Activated gamma-delta T cell (primary cell): ENCODE measurements at places on chromosomes 5 and 9.

DNA sequence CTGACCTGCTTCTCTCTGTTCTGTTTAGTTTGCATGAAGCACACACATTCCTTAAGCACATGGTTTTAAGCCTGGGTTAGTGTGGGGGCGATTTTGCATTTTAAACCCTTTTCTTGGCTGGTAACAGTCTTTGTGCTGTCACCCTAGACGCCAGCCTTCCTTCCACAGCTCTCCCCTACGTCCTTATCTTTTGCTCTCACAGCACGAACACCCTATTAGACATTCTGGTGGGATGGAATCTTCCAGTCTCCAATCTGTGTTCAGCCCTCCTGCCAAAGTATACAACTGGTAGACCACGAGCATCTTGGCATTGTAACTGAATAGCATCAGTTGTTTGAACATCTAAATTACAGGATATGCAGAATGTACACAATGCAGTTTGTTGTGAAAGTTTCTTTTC lies 316.9 kb upstream of the IRX2 start:
- DNase-seq = no peak

GRCh38 chr5:4868140-4868735 lies 271.9 kb upstream of the ADAMTS16 start:
- no peak for DNase-seq

- no peak for DNase-seq
Observed at GRCh38 chr5:560792-561166, 36.5 kb upstream of the SLC9A3 start.

DNA sequence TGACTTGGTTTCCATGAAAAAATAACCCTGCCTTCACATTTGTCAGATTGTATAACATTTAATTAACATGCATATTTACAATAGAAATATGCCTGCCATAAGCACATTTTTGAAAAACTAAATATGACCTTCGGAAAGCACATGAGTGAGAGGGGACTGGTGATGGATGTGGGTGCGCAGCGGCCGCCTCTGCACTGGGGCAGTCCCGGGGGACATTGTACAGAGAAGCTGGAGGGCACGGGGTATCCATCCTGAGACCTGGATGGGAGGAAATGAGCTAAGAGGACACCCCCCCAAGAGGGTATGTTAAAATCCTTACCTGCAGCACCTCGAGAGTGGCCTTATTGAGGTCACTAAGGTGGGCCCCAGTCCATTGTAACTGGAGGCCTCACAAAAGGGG lies 161.3 kb upstream of the IRX4 start:
- DNase-seq = no peak

GRCh38 chr9:137669261-137669672 lies 50.5 kb downstream of the EHMT1 start:
- no peak for DNase-seq

DNA sequence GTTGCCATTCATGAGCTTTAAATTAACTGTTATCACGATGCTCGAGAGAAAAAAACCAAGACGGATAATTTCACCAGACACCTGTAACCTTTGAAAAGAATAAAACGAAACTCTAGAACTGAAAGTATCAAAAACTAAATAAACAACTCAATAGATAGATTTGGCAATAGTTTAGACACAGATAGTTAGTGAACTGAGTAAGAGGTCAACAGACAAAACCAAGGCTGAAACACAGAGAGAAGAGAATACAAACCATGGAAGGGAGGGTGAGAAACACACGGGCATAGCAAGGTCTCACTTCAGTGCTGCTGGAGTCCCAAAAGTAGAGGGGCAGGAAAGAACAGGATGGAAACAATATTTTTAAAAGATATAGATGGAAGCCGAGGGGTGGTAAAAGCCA lies 3.3 kb upstream of the OR2V1 start:
- DNase-seq = no peak

GRCh38 chr5:176596689-176597416 lies 13.1 kb downstream of the GPRIN1 start:
- DNase-seq = peak; percentile 52

GRCh38 chr9:137486545-137487453 lies 27.7 kb upstream of the NSMF start:
- DNase-seq = no peak

DNA sequence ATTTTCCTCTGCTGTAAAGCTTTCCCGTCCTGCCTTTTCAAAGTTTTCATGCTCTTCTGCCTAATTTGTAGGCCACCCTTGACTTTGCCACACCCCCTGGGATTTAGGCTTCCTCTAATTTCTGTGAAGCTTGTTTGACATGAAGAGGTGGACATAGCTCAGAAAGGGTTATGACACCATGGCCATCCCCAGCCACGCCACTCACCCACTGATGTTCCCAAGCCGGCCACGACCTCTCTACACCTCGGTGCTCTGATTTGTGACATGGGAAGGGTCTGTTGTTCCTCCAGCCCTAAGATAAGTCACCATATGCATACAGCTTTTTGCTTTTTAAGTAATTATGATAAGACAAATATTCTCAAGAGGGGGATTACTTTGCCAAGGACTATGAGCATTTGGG lies 139.5 kb downstream of the BARX1 start:
- DNase-seq = no peak
